ENCODE measurements at places on chromosomes 4 and X.

- DNase-seq = no peak
Observed at GRCh38 chr4:68748181-68748991, 67.4 kb upstream of the UGT2B10 start.

DNA sequence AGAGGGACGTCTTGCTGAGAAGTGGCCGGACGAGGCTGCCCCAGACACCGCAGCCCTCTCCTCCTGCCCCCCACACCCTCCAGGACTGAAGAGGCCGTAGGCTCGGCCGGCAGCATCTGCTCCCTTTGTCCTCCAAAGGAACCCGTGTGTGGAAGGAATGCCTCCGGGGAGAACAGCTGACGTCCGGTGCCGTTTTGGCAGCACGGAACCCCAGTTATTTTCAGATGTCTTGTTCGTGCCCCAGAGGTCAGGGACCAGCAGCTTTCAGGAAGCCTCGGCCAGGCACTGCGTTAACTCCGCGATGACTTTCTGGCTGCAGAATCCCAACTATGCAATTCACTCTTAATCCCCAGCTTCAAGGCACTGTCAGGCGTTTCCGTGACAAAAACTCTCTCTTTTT is 10.9 kb upstream of the PPP2R3B start:
- no peak for DNase-seq

DNA sequence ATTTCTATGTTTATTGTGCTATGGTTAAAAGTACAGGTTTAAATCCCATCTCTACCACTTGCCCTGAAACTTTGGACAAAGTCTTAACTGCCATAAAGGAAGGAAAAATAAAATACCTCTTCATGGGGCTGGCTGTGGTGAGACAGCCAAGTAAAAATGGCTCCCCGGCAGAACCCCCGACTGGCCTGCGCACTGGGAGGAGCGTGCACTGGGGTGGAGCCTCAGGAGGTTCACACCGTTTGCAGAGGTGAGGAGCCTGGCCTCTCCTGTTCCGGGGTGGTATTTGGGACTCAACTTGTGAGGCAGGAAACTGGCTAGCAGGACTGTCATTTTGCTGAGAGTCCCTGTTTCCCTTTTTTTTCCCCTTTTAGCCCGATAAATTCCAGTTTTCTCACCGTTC is 47.8 kb downstream of the CORIN start:
- no peak for DNase-seq

DNA sequence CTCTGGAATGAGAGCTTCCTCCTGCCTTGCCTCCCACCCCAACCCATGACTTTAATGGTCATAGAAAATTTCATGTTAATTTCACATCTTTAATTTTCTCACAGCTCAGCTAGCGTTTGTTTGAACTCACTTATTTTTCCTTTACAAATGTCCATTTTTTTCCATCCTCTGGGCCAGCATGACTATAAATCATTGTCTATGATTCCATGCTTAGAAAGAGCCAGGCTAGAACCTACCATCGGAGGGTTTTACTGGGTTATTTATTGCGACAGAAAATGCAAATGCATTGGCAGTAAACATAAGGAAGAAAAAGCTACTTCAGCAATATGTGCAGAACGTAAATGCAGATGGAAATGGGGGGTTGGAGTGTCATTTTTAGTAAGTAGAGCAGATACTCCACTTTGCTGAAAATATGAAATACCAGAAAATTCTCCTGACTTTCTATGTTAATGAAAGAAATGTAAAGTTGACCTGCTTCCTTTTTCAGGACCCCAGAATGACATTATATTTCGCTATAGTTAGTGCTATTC is 37.1 kb downstream of the LGI2 start:
- no peak for DNase-seq

- DNase-seq = no peak
Observed at GRCh38 chr4:1792832-1793495, at the start of gene FGFR3. Gene FGFR3, plus strand, starts transcription at chr4:1793293. Its CDS starts 642 bp downstream, at chr4:1793935.

- DNase-seq = no peak
Observed at GRCh38 chr4:87041141-87041540, 106.3 kb downstream of the AFF1 start.

DNA sequence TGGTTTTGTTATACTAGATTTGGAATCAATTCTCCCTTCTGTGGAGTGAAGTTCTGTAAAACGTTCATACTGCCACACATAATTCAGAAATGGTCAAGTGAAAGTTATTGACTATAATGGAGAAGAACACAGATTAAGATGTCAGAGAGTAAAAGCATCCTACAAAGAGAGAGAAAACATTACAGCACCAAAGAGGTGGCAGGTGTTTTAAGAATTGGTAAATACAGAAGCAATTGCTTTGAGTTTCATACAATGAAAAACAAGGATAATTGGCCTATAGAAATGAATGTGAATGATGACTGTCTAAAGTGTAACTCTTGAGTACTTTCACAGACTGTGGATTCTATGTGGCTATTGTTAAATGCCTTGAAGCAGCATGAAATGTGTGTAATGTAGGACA is 435.6 kb upstream of the SMIM31 start:
- no peak for DNase-seq

DNA sequence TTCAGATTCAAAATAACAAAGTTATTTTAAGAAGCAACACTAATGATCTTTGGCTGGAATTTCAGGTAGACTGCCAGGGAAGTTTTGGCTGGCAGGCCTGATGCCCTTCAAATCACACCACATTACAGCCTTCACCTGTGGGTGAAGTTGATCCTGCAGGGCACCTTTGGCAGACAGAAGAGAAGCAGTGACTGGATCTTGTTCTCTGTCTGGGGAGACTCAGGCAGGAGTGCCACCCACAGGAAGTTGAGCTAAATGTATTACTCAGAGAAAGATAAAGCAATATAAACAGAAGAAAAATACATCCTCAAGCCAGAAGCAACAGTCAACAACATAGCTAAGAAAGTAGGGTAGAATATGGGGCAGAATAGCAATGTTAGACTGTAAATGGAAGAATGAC is 12.8 kb upstream of the CFAP299 start:
- DNase-seq = no peak

DNA sequence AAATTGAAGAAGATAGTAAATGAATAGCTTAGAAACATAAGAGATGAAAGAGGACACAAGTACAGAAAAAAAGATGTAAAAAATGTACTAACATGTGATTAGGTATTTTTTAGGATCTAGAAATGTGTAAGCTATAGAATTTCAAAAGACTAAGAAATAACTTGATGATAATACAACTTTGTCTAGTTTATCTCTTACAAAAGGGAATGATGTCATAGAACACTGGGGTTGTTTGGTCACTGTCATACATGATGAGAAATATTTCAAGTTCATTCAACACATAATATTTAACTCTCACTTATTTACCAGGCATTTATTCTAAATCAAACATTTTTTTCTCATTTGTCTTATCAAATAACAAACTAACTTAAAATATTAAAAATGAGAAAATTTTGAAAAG is 18.5 kb downstream of the STBD1 start:
- DNase-seq = no peak

- DNase-seq = no peak
Observed at GRCh38 chrX:148382983-148383382, 117.4 kb upstream of the AFF2 start.

- DNase-seq = no peak
Observed at GRCh38 chr4:160265014-160265413, 1162.1 kb downstream of the RAPGEF2 start.

- DNase-seq = no peak
Observed at GRCh38 chr4:153089742-153090141, 114.5 kb upstream of the TRIM2 start.

DNA sequence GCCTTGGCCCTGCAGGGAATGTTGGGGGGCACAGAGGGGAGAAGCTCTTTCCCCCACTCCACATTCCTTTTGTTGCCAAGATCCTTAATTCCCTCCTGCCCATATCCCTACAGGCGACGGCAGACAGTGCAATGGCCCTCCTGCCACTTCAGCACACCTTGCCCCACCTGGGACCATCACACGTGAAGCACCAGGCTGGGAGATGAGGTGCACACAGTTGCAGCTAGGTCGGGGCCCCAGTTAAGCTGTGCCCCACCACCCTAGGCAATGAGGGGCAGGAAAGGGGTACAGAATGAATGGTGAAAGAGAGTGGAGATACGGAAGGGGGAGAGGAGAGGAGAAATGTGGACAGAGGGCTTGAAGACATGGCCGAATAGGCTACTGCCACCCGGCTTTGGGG is 26.2 kb downstream of the NALF2 start:
- no peak for DNase-seq
